ENCODE measurements at places on chromosomes 2 and 18. TPM values are rescaled to one million over a fixed set of nuclear protein-coding genes. Genes with fewer than 3 reads are reported as not detected.

DNA sequence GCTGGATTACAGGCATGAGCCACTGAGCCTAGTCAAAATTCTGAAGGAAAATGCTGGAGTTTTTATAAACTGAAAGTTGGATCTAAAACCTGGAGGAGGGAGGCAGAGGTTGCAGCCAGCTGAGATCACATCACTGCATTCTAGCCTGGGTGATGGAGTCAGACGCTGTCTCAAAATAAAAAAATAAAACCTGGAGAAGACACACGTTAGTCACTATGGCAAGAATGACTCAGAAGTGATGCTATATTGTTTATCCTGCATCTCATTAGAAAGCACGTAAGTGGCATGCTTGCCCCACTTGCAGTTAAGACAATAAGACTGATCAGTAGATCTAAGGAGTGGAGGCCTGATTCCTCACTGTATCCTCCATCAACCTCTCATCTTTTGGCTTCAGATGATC, 106.6 kb upstream of the STON1 start:
- H3K27me3 ChIP-seq: no peaks in the 10 kb centered on the region
- no peak overlapping the region for H3K4me3 ChIP-seq
- peak; percentile 65 for DNase-seq
- no peak overlapping the region for H3K27ac ChIP-seq
- no peaks in the 10 kb centered on the region for H3K36me3 ChIP-seq

- no peaks in the 10 kb centered on the region for H3K27me3 ChIP-seq
- peaks cover 30% of the 10 kb centered on the region for H3K4me1 ChIP-seq
- no peak overlapping the region for H3K4me3 ChIP-seq
- no peak overlapping the region for H3K27ac ChIP-seq
- no peaks in the 10 kb centered on the region for H3K36me3 ChIP-seq
Observed at GRCh38 chr2:109344270-109344805, 215.3 kb downstream of the SH3RF3 start.

Gene EVA1A
- 10.8 TPM for total RNA-seq

- H3K27me3 ChIP-seq: peaks cover 5% of the 10 kb centered on the region
- no peak overlapping the region for H3K4me3 ChIP-seq
- no peak overlapping the region for H3K27ac ChIP-seq
- H3K36me3 ChIP-seq: no peaks in the 10 kb centered on the region
- DNase-seq: peak; percentile 36
- H3K4me1 ChIP-seq: peaks cover 9% of the 10 kb centered on the region
Observed at GRCh38 chr2:30115141-30115980, 31.4 kb upstream of the YPEL5 start.

Gene NEB
- not detected for total RNA-seq

GRCh38 chr2:11161747-11162146, 6.5 kb downstream of the SLC66A3 start:
- no peak overlapping the region for H3K27ac ChIP-seq
- no peaks in the 10 kb centered on the region for H3K36me3 ChIP-seq
- DNase-seq: no peak

- H3K4me3 ChIP-seq: no peak overlapping the region
Observed at GRCh38 chr2:86482034-86482433, 40.9 kb downstream of the KDM3A start.

DNA sequence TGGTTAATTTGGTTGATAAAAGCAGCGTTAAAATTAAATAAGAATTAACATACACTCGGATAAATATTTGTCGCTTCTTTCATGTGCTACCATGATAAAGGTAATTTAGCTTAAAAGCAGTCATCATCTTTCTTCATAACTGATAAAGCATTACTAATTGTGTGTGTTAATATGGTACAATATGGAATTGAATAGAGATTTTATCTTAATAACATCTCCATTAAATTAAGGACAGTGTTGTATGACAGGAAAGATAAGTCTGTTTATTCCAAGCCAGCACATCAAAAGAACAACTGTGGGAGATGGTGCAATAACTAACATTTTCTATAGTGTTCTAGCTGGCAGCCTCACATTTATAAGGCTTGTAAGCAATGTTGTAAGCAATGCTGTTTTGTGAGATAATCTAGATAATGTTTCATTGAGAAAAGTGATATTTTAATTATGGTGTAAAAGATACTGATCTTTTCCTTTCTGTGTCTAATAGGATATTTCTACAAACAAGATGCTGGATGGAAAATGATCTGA, 64.4 kb upstream of the AFF3 start:
- no peak overlapping the region for H3K27ac ChIP-seq
- H3K4me1 ChIP-seq: no peaks in the 10 kb centered on the region
- no peak for DNase-seq
- no peaks in the 10 kb centered on the region for H3K36me3 ChIP-seq

GRCh38 chr2:206423147-206423546, 20.2 kb upstream of the ADAM23 start:
- H3K4me3 ChIP-seq: no peak overlapping the region
- H3K4me1 ChIP-seq: no peaks in the 10 kb centered on the region
- no peaks in the 10 kb centered on the region for H3K27me3 ChIP-seq
- H3K36me3 ChIP-seq: no peaks in the 10 kb centered on the region
- H3K27ac ChIP-seq: no peak overlapping the region
- DNase-seq: no peak

Gene SERPINB3
- total RNA-seq: not detected

GRCh38 chr18:41756141-41756540, 198.9 kb upstream of the PIK3C3 start:
- peaks cover 4% of the 10 kb centered on the region for H3K4me1 ChIP-seq
- no peaks in the 10 kb centered on the region for H3K27me3 ChIP-seq
- no peak for DNase-seq
- no peak overlapping the region for H3K4me3 ChIP-seq
- H3K36me3 ChIP-seq: no peaks in the 10 kb centered on the region
- H3K27ac ChIP-seq: no peak overlapping the region

Gene COL3A1
- total RNA-seq: not detected

Gene PLGLB2
- 1.9 TPM for total RNA-seq

- H3K27ac ChIP-seq: no peak overlapping the region
- H3K4me1 ChIP-seq: no peaks in the 10 kb centered on the region
- H3K27me3 ChIP-seq: no peaks in the 10 kb centered on the region
- DNase-seq: no peak
- H3K4me3 ChIP-seq: no peak overlapping the region
Observed at GRCh38 chr2:232535761-232536530, 3.5 kb upstream of the CHRNG start.

DNA sequence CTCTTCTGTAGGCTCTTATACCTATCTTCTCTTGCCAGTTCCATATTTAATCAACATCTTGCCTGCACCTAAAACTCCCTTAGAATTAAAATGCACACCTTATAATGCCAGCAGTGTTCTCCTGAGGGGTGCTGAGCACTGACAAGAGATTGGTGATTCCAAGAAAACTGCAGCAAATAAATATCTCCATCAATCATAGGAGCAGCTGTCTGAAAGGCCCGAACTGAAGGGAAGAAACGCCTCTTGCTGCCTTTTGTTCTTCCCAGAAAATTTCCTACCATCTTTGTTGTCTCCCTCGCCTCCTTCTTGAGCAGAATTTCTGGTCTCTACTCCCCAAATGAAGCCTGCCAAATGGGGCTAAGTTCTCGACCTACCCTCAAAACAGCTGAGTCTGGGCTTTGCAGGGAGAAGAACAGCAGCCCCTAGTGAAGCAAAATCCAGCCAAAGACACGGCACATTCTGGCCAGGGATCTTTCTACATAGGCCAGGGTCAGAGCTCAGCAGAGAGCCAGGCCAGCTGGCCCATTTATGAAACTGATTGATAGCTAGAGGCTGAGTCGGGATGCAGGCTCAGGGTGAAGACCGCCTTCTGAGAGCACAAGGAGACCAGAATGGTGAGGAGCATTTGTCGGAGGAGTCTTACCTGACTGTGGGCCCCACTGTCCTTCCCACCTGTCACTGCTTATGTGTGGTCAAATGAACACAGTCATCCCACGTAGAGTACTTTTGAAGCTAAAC, 20.4 kb upstream of the TMEM247 start:
- DNase-seq: no peak
- no peaks in the 10 kb centered on the region for H3K27me3 ChIP-seq
- H3K27ac ChIP-seq: no peak overlapping the region
- H3K4me3 ChIP-seq: no peak overlapping the region

DNA sequence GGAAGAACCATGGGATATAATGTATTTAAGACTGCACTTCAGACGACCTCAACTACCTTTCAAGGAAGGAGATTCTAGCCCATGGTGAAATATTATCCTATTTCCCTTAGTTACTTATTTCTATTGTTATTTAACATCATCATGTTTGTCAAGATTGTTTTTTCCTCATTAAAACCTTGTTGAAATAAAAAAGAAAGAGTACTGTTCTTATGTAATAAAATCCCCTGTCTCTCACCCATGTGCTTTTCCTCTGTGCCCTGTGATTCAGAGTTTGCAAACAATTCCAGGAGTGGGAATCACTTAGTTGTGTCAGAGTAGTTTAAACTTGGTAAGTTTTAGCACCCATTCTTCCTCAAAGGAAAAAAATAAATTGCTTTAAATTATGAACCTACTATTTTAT, 43.6 kb downstream of the ERBB4 start:
- H3K4me1 ChIP-seq: no peaks in the 10 kb centered on the region
- no peak overlapping the region for H3K4me3 ChIP-seq
- H3K27me3 ChIP-seq: no peaks in the 10 kb centered on the region
- DNase-seq: no peak

Gene CDH19
- not detected for total RNA-seq

- no peaks in the 10 kb centered on the region for H3K4me1 ChIP-seq
- H3K36me3 ChIP-seq: no peaks in the 10 kb centered on the region
- H3K4me3 ChIP-seq: no peak overlapping the region
- no peaks in the 10 kb centered on the region for H3K27me3 ChIP-seq
- no peak overlapping the region for H3K27ac ChIP-seq
Observed at GRCh38 chr2:68292108-68292710, 27.5 kb downstream of the CNRIP1 start.

Gene SPATA3
- total RNA-seq: not detected

Gene GREB1L
- 6.0 TPM for total RNA-seq

DNA sequence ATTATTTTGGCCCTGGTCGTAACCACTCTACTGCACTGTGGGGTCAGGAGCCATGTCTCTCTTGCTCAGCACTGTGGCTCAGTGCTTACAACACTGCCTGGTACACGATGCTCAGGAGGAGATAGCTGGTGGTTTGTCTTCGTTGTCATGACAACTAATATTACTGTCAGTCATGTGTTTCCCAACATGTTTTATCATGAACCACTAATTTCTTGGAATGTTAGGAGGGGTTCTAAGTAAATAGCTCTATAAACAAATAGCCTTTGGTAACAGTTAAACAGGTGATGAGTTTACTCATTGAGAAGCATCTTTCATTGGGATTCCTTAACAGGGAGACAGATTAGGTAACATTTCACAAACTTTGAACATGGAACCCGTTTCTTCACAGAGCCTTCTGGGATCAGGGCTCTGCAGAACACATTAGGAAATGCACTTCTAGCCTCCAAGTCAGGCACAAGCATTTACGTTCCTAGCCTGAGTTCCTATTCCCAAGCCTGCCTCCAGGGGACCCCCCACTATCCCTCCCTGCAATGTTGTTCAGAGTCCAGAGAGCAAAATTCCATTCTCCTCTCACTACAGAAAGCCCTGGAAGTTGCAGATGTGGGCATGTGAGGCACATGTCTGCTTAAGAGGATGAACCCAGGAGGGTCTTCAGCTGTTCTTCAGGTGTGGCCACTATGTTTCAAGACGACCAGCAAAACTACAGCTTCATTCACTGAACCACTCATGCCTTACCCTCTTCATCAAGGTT, 6.4 kb upstream of the RBM44 start:
- no peak overlapping the region for H3K4me3 ChIP-seq
- H3K4me1 ChIP-seq: no peaks in the 10 kb centered on the region
- no peak overlapping the region for H3K27ac ChIP-seq
- no peak for DNase-seq

DNA sequence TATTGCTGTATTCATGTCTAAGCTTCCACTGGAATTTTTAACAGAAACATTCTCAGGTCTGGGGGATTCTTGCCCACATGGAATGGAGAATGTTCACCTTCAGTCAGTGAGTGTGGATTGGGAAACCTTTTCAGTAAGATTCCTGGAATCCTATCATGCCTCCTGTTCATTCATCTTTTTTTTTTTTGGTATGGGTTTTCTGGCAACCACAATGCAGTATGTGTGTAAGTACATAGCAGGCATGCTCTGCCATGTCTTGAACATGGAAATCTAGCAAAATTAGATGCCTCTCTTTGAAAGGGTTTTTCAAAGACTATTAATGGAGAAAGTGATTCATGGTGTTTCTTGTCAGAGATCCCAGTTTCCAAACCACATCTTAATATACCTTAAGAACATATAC, 176.5 kb downstream of the LTBP1 start:
- no peaks in the 10 kb centered on the region for H3K4me1 ChIP-seq
- no peaks in the 10 kb centered on the region for H3K36me3 ChIP-seq
- H3K27me3 ChIP-seq: no peaks in the 10 kb centered on the region
- no peak for DNase-seq

DNA sequence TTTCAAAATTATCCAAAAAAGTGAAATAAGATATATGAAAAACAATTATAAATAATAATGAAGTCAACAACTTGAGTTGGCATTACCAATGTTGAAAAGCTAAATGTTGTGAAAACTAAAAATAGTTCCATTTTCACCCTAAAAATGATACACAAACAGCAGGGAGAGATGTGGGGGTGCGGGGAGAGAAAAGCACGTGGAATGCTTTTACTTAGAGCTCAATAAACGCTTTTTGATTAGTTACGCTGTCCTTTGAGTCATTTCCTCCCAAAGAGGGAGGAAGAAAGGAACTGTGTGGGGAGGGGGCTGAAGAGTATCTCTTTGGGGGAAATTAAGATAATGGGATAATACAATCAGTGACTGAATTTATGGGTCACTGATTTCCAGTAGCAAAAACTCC, 29.2 kb downstream of the ZNF521 start:
- H3K4me3 ChIP-seq: no peak overlapping the region
- no peaks in the 10 kb centered on the region for H3K4me1 ChIP-seq
- DNase-seq: no peak
- H3K36me3 ChIP-seq: no peaks in the 10 kb centered on the region

GRCh38 chr2:216671081-216671411, 24.3 kb downstream of the IGFBP5 start:
- H3K27me3 ChIP-seq: no peaks in the 10 kb centered on the region
- H3K27ac ChIP-seq: no peak overlapping the region
- DNase-seq: no peak
- no peak overlapping the region for H3K4me3 ChIP-seq
- H3K4me1 ChIP-seq: peaks cover 3% of the 10 kb centered on the region
- H3K36me3 ChIP-seq: no peaks in the 10 kb centered on the region

GRCh38 chr2:74333175-74333574, 10.0 kb downstream of the SLC4A5 start:
- H3K27ac ChIP-seq: no peak overlapping the region
- H3K4me1 ChIP-seq: no peaks in the 10 kb centered on the region
- peaks cover 16% of the 10 kb centered on the region for H3K27me3 ChIP-seq
- no peaks in the 10 kb centered on the region for H3K36me3 ChIP-seq
- no peak overlapping the region for H3K4me3 ChIP-seq
- DNase-seq: peak; percentile 31
